Activated effector memory CD4-positive, alpha-beta T cell treated with Interleukin-2 at 50 U/mL for 16 hours (primary cell): ENCODE measurements at places on chromosomes 16 and 17.

DNA sequence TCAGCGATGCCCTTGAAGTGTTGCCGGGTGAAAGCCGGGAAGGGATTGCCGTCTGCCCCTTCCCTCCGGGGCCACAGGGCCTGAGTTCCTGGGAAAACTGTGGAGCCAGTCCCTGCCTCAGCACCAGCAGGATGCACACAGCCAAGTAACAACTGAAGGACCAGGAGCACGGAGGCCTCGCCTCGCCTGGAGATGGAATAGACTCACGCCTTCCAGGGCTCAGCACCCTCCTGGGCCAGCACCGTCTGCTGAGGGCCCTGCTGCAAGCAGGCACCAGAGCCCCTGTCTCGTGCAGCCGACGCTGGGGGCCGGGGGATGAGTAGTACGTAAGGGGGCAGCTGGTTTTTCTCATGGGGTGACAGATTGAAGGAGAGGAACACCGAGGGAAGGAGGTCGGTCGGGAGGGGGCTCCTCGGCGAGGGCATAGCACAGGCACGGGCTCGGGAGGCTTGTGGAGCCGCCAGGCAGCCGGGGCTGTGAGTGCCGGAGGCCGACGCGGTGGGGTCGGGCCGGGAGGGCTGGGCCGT is 6.4 kb downstream of the CBFA2T3 start:
- DNase-seq: no peak

DNA sequence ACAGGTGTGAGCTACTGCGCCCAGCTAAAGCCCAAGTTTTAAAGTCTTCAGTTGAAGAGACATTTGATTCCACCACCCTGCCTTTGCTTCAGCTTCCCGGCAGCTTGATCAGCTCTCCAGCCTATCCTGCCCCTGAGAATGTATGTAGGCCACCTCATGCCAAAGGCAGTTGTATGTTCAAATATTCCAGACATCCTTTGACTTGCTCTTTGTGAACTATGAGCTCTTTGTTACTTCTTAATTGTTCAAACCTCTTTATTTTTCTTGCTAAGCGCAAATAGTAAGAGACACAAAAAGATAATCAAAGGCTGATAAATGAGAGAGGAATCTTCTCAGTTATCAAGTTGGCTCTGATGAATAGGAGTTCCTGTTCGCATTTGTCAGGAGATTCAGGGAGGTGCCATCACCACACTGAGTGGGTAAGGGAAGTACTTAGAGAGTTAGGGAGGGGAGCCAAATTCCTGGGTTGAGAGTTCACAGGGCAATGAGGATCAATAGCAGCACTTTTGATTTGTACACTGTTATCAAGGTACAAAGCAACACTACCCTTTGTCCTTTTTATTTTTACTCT is 32.0 kb upstream of the SUPT4H1 start:
- no peak for DNase-seq

DNA sequence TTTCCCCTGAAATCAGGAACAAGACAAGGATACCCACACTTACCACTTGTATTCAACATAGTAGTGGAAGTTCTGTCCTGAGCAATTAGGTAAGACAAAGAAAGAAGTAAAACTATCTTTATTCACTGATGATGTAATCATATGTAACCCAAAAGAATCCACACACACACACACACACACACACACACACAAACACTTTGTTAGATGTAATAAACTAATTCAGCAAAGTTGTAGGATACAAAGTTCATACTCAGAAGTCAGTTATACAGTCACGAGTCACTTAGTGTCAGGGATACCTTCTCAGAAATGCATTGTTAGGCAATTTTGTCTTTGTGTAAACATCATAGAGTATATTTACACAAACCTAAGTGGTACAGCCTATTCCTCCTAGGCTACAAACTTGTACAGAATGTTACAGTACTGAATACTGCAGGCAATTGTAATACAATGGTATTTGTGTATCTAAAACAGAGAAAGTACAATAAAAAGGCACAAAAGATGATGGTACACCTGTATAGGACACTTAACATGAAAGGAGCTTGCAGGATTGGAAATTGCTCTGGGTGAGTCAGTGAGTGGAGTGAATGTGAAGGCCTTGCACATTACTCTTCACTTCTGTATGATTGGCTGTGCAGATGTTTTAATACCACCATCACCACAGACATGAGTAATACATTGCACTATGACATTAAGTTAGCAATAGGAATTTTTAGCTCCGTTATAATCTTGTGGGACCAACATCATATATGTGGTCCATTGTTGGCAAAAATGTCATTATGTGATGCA is 370.1 kb downstream of the ZFHX3 start:
- no peak for DNase-seq

GRCh38 chr17:63039899-63040602 is 74.0 kb downstream of the TANC2 start:
- DNase-seq: no peak

DNA sequence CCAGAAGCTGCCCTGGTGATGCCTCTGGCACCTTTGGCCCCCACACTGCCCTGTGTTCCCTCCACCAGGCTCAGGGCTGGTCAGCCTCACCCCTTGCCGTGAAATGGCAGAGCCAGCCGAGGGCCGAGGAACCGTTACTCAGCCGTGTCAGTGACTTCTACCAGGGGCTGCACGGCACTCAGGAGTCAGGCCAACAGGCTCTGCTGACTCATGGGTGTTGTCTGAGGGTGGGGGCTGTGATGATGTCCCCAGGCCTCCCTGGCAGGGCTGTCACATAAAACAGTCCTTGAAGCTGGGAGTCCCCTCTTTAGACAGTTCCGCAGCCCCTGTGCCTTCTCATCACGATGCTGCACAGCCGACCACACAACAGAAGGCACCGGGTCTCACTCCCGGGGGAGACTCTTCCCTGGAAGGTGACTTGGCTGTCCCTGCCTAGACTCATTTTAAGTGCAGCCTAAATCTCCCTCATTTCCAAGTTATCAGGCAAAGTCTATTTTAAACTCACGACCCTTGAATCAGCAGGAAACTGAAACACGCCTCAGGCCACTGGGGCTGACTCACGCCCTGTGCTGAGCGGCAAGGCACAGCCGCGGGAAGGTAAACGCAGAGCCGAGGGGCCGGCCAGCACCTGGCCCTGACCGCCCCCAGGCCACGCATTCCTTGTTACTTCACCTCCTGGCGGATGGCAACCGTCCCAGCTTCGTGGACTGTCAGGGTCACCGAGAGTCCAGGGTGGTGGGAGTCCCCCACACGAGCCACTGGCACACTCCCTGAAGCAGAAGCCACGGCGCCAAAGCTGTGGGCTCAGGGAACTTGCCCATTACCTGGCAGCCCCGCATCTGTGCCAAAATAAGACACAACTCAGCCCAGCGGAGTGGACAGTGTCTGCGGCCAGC is 102.6 kb downstream of the ZNF778 start:
- no peak for DNase-seq

DNA sequence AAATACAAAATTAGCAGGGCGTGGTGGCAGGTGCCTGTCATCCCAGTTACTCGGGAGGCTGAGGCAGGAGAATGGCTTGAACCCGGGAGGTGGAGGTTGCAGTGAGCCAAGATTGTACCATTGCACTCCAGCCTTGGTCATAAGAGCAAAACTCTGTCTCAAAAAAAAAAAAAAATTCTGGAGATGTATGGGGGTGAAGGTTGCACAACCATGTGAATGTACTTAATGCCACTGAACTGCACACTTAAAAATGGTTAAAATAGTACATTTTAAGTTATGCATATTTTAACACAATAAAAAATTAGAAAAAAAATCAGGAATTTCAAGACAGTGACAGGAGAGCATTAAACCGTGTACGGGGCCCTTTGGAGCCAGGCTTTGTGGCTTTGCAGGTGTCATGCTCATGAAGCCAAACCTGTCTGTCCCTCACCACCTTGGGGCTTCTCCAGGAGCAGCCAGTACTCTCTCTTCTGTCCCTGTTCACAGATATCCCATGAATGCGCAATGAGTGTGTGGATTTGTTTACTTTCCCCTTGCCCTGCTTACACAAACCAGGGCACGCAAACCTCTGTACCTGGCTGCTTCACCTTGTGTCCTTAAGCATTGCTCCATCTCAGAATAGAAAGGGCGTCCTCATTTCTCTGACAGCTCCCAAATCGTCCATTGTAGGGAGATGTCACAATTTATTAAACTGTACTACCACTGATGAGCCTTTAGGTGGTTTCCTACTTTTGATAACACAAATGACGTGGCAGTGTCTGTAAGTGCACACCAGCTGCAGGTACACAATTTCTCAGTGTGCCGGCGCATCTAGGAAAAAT is 58.2 kb upstream of the CBX4 start:
- DNase-seq: no peak

GRCh38 chr17:77802811-77803220 is 155.7 kb upstream of the TNRC6C start:
- no peak for DNase-seq

DNA sequence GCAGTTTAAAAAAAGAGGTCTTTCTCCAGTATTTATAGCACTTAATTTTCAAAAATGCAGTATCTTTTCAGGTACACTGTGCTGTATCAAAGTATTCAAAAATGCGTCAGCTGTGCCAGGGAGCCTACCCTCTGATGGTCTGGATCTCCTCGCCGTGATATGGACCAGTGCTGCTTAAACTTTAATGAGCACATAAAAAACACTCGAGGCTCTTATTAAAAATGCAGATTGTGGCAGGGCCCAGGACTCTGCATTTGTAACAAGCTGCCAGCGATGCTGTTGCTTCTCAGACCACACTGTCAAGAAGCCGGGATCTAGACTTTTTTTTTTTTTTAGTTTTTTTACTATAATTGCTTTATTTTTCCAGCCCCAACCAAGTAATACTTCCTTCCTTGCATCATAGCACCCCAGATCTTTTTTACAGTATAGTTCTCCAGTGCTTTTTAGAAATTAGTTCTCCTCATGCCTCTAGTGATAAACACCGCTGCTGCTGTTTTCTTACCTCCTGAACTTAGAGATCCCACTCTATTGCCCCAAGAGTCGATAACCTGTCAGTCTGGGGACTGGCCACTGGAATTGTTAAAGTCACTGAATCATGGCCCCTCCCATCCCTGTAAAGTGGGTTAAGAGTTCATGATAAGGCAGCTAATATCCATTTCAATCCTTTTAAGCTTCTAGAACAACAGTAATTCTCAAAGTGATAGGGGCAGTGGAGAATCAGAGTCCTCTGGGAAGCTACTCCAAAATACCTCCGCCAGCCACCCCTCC is 1.6 kb upstream of the SMARCD2 start:
- no peak for DNase-seq

DNA sequence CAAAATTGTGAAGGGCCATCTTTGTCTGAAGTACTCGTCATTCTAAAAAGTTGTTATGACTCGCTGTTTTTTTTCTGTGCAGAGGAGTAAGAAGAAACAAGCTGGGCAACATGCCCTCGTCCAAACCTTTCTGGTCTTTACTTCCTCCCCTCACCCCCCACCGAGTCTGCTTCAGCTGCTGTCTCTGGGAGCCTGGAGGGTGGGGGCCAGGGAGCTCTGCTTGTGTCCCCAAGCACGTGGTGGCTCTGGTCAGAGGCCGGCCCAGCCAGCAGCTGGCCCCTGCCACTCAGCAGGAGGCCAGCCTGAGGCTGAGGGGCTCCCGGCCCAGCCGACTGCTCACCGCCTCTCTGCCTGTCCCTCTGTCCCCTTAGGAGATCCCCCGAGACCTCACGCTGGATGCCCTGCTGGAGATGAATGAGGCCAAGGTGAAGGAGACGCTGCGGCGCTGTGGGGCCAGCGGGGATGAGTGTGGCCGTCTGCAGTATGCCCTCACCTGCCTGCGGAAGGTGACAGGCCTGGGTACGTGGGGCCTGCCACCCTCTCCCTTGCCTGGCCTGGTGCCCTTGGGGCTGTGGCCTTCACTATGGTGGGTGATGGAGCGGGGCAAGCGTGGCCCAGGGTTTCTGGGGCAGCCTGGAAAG is 53.7 kb upstream of the LGALS9 start:
- no peak for DNase-seq

- DNase-seq: no peak
Observed at GRCh38 chr17:83085526-83086198, 6.3 kb downstream of the METRNL start.

DNA sequence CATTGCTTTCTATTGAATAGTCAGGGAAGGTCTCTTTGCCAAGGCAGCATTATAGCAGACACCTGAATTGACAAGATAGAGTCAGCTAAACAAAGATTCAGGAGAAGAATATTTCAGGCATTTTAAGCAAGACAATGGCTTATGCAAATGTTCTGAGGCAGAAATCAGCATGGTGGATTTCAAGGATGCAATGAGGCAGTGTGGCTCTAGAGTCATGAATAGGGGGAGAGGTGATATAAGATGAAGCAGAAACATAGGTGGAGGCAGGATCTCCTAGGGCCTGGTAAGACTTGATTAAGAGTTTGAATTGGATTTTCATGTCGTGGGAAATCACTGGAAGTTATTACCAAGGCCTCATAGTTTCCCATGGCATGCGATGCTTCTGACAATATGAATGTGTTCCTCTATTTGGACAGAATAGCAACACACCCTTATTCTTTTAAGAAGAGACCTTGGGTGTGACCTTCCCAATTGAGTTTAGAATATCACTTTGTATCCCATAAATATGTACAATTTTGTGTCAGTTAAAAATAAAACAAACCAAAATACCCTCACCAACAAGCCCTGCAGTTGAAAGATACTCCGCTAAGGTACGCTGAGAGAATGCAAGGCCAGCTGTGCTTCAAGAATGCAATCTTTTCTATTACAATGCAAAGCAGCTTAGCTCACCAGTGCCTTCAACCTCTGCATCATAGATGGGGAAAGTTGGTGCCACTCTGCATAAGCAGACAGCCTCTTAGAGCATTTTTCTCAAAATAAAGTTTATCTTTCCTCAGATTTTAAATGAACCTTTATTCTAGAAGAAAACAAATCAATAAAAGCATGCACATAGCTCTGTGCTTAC is 139.6 kb upstream of the SALL1 start:
- DNase-seq: no peak

DNA sequence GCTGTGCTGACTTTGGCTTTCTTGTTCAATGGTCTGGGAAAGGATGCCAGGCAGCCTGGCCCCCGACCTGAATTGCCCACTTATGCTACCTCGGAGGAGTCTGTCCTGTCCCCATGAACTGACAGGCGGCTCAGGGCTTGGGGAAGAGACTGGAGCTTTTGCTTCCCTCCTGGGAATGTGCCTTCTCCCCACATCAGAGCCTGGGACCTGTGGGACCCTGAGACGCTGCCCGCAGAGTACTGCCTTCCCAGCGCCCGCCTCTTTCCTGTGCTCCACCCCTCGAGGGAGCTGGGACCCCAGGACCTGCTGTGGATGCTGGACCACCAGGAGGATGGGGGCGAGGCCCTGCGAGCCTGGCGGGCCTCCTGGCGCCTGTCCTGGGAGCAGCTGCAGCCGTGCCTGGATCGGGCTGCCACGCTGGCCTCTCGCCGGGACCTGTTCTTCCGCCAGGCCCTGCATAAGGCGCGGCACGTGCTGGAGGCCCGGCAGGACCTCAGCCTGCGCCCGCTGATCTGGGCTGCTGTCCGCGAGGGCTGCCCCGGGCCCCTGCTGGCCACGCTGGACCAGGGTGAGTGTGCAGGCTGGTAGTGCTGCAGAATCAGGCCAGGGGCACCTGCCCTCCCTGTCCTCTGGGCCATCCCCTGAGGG is 18.5 kb downstream of the FCSK start:
- DNase-seq: no peak

- no peak for DNase-seq
Observed at GRCh38 chr17:49779739-49780231, 8.7 kb upstream of the KAT7 start.
